ENCODE measurements at places on chromosomes 2 and 18. TPM values are rescaled to one million over a fixed set of nuclear protein-coding genes. Genes with fewer than 3 reads are reported as not detected.

- no peak for DNase-seq
These were observed 154.1 kb upstream of the HDAC4 start for GRCh38 chr2:239554766-239555570.

- DNase-seq, result no peak
These were observed 1390.5 kb upstream of the CELF4 start for GRCh38 chr18:38956068-38956467.

The LOXHD1 gene
- total RNA-seq, result not detected

DNA sequence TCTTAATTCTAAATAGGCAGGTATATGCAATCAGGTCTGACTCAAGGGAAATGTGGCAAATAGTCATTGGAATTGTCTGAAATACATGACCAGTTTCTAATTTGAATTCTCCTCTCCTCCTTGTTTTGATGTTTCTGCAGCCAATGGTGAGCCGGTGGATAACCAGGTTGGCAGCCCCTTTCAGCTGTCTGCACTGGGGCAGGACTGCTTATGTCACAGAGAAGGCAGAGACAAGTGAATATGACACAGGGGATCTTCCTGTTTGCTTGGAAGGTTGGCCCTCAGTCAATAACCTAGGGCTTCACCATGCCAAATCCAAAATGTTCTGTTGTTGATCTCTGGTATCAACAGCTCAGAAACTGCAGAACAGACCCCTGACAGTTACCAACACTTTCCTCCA lies 12.1 kb downstream of the MYT1L start:
- no peak for DNase-seq

- DNase-seq, result no peak
These were observed 70.9 kb upstream of the ERBB4 start for GRCh38 chr2:212609479-212609878.

The CYS1 gene
- 1.1 TPM for total RNA-seq

The INO80C gene
- total RNA-seq, result 30.8 TPM

DNA sequence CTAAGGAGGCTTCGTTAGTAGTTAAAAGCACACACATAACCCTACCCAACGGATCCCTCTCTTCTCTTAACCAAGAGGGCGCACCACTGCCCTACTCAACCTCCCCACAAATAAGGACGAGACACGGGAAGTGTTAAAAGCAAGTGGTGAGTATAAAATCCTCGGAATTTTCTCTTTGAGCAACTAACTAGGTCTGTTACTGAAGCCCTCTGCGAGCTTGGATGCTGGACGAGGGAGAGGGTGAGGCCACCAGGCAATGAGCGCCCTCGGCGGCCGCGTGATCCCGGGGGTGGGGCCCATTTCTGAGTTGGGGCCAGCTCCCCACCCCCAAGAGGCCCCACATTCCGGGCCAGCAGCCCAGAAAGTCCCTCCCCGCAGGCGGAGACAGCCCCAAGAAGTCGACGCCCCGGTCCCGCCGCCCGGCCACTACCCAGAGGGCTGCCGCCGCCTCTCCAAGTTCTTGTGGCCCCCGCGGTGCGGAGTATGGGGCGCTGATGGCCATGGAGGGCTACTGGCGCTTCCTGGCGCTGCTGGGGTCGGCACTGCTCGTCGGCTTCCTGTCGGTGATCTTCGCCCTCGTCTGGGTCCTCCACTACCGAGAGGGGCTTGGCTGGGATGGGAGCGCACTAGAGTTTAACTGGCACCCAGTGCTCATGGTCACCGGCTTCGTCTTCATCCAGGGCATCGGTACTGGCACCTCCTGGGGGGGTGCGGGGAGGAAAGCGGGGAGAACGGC lies at the start of gene CYBRD1:
CYBRD1 (plus strand) TSS at position 423 of the 736 bp plus-strand sequence; CDS start at position 495, 72 bp downstream.
- DNase-seq, result no peak

The TTC39C gene
- total RNA-seq, result 1.1 TPM

- peak; percentile 27 for DNase-seq
These were observed 42.3 kb downstream of the AAK1 start for GRCh38 chr2:69601179-69601612.

- no peak for DNase-seq
These were observed 1.3 kb downstream of the TWIST2 start for GRCh38 chr2:238848976-238849853.

DNA sequence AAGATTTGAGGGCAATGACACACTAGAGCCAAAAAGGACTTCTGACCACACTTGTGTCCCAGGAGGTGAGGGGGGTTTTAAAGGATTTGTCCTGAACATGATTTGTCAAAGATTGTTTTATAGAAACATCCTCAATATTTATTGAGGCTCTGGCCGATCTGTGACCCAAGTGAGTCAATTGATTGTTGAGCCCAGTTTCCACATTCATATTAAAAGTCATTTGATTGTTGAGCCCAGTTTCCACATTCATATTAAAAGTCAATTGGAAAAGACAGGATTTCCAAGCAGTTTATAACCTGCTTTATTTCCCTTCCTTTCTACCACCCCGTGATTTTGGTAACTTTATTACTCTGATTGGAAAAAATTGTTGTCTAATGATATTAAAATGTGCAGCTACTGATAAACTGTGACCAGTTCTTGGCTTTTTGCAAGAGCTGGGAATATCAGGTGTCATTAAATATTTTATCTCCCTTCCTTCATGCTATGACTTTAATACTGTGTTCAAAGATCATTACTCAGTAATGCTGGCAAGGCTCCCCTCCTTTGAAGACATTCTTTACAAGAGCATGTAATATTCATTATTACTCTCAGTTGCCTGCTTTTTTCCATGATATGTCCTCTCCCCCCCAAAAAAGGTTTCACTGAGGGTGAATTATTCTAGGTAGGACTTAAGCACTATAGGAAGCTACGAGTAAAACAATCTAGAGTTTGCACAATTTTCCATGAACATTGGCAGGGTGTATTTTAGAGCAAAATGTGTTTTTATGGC lies 75.3 kb downstream of the HRH4 start:
- no peak for DNase-seq

- no peak for DNase-seq
These were observed 3.2 kb downstream of the WBP1 start for GRCh38 chr2:74461187-74462053.
